Activated CD4-positive, CD25-positive, alpha-beta regulatory T cell treated with anti-CD3 and anti-CD28 coated beads, Interleukin-2, amount 50 U/mL, for 72 hours (primary cell): ENCODE measurements at places on chromosomes 7 and 10.

- no peak for DNase-seq
Observed at GRCh38 chr7:90425376-90425775, 22.1 kb downstream of the CLDN12 start.

GRCh38 chr7:49333180-49333881, 409.0 kb downstream of the CDC14C start:
- DNase-seq: no peak

GRCh38 chr10:30059209-30060107, at the start of gene JCAD:
TSS of gene JCAD (minus strand) at chr10:30059586. CDS start at chr10:30047812, 11,774 bp downstream.
- peak; percentile 50 for DNase-seq

DNA sequence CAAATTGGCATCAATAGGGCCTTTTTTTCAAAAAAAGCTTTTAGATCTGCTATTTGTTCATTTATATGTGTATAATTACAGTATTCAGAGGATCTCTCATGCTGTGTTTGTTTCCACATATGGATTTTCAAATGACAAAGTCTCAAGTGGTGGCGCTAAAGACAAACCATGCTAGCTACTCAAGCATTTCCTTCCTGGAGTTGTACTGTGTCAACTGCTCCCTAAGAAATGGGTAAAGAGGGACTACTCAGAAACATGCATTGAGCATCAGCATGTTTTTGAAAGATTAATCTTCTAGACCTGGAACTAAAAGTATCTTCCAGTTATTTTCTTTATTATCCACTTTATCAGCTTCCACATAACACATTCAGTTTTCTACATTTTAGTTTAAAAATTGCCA, 12.7 kb downstream of the CNTNAP2 start:
- DNase-seq: no peak

- no peak for DNase-seq
Observed at GRCh38 chr10:64586934-64587503, 1065.8 kb downstream of the REEP3 start.

DNA sequence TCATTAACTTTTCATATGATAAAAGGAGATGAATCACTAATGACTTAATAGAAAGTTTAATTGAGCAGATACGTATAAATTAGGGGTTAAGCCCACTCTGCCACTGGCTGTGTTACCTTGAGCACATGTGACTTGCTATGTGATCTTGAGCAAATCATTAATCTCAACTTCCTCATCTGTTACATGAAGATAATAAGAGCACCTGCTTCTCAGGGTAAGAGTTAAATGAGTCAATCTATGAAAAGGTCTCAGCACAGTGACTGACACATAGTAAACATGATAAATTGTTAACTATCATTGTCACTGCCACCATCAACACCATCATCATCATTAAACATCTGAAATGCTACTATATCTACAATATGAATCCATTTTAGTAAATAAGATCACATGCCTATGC, 110.8 kb downstream of the TPK1 start:
- DNase-seq: no peak

DNA sequence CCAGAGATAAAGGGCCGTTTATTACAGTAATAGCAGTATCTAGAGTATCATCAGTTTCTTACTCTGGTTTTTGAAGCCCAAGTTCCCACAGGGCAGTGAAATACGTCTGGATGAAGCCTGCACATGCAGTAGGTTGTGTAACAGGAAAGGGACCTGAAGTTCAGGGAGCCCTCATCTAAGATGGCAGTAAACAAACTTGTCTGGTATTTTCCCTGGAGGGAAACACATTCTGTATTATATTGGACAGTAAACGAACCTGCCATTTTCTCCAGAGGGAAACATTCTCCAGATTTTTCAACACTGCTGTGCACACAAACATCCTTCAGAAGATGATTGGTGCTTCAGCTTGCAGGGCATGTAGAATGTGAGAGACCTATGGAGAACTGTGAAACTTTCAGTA, 189.9 kb downstream of the TFEC start:
- DNase-seq: no peak

- DNase-seq: no peak
Observed at GRCh38 chr7:80063834-80064233, 70.8 kb upstream of the GNAI1 start.

DNA sequence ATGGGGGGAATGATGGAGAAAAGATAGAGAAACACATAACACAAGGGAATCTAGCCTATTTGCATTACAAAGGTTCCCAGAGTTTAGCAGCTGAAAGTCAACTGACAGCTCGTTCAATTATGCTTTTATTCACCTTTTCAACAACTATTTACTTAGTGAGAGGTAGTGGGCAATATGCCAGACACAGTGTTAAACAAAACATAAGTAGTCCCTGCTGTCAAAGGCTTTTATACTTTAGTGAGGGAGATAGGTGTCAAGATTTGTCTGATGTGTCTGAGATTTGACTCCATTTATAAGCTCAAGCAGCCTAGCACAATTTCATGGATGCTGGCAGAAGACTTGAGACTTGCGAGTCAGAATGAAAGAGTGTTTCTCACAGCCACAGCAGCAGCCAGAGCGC, 549.0 kb upstream of the VSTM2A start:
- no peak for DNase-seq

- no peak for DNase-seq
Observed at GRCh38 chr10:34543716-34544115, 271.4 kb downstream of the PARD3 start.

- no peak for DNase-seq
Observed at GRCh38 chr10:20109613-20110012, 293.4 kb downstream of the PLXDC2 start.

GRCh38 chr10:59148701-59149100, 27.7 kb upstream of the PHYHIPL start:
- no peak for DNase-seq

- DNase-seq: no peak
Observed at GRCh38 chr10:125017547-125018298, 75.8 kb downstream of the ZRANB1 start.
